Activated CD4-positive, alpha-beta memory T cell treated with anti-CD3 and anti-CD28 coated beads for 36 hours (primary cell): ENCODE measurements at places on chromosomes 1 and 21. TPM values are rescaled to one million over a fixed set of nuclear protein-coding genes. Genes with fewer than 3 reads are reported as not detected.

- peak; percentile 83 for DNase-seq
Observed at GRCh38 chr1:161209790-161210409, 5.2 kb upstream of the FCER1G start.

DNA sequence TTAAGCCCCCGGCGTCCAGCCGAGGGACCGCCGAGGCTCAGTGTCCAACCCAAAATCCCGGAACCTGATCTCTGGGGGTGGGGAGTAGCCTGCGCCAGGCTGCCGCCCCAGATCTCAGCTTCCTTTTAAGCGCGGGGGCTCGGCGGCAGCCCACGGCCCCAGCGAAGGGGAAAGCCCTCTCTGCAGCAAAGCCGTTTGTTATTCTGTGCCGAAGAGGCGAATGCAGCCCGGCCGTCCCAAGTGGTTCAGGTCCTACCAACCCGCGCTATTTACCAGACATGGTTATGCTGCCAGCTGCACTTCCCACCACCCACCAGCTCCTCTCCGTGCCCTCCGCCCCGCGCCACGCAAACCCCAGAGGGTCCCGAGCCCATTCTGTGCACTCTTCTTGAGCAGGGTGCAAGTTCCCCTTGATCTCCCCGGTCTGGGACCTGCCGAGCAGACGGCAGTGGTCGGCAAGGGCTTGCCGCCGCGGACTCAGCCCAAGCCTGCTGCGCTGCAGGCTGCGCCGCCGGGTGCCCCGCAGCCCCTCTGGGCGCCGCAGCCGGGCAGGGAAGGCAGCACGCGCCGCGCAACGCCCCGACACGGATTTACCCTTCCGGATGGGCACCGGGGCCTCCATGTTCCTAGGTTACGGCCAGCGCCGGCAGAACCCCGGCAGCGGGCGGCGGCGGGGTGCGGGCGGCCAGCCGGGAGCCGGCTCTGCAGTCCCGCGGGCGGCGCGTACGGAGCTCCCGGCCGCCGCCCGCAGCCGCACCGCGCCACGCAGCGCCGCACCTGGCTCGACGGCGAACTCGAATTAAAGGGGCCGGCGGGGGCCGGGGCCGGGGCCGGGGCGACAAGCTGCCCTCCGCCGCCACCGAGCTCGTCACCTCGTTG is 738 bp upstream of the KCNA2 start:
- DNase-seq, result peak; percentile 24

GRCh38 chr21:34803782-34804370 is 135.1 kb downstream of the CLIC6 start:
- DNase-seq, result no peak

- DNase-seq, result no peak
Observed at GRCh38 chr1:31523769-31524168, 52.5 kb upstream of the TINAGL1 start.

GRCh38 chr1:174743654-174744561 is 255.8 kb upstream of the CACYBP start:
- DNase-seq, result no peak

BCAR3 gene
- total RNA-seq, result 0.74 TPM
